ENCODE measurements at places on chromosomes 7 and 10.

GRCh38 chr7:88346357-88346756 is 39.7 kb upstream of the STEAP4 start:
- DNase-seq, result no peak

- DNase-seq, result peak; percentile 56
Observed at GRCh38 chr10:77925795-77926565, 575 bp downstream of the DLG5 start.

DNA sequence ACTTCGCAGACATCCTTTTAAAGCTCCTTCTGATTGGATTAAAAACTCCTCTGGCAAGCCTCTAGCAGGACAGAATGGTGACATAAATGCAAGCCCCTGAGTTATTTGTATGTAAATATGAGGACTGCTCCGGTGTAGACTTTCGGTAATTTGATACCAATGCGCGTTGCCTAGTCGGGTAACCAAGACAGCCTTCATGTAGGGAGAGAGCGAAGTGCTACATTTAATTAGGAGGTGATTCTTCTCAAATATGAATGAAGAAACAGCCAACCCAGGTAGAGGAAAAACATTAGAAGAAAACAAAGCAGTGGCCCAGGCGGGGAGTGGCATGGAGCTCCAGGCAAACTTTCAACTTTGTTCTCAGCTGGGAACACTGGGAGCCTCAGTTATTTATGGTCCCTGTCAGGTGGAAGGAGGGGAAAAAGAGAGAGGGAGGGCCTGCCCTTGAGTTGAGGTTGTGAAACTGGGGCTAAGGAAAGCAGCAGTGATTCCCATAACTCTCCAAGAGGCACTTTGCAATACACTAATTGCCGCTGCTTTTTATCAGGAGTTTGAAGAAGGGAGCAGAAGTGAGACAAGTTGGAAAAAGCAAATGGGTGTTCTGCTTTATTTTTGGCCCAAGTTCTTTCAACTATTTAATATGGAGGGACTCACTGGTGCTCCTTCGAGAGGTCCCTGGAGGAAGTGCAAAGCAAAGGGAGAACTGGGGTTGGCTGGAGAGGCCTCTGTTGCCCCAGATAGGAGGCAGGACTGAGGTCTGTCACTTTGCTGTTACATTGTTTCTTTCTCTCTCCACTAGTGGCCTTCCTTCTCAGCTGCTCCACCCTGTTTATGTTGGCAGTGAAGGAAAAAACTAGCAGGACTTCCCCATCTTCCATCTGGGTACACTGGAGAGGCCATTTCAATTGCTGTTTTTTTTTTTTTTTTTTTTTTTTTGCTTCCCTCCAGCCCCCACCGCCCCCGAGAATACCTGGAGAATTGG is 234.6 kb upstream of the CCDC6 start:
- peak; percentile 81 for DNase-seq

DNA sequence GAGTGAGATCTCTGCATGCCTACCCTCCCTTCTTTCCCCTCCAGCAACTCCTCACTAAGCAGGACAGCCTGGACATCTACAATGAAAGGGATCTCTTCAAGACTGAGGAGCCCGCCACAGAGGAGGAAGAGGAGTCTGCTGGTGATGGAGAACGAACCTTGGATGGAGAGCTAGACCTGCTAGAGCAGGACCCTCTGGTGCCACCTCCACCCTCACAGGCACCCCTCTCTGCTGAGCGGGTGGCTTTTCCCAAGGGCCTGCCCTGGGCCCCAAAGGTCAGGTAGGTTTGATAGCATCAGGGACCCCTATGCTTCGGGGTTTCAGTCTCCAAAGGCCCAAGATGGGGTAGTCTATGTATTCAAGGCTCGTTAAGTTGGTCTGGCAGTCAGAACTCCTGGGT is 23.9 kb downstream of the STRIP2 start:
- DNase-seq, result no peak

- no peak for DNase-seq
Observed at GRCh38 chr10:13700473-13701144, 113.8 kb downstream of the PRPF18 start.

DNA sequence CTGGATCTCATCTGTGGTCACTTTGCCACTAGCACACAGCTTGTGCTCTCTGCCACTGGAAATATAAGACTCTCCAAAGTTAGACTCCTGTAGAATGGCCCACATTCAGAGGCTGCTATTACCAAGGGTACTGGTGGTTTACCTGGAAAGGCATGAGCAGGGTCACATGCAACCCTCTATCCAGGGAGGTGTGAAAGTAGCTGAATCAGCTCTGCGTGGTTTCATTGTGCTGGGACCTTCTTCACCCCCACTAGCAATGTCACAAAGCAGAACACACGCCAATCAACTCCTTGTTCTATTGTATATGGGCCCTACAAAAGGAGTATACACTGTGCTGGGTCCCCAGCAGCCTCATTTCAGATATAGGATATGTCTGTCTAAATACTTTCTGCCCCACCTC is 353.6 kb upstream of the AUTS2 start:
- no peak for DNase-seq

- no peak for DNase-seq
Observed at GRCh38 chr7:94237417-94237816, 157.3 kb upstream of the COL1A2 start.

GRCh38 chr10:19840776-19841175 is 24.5 kb downstream of the PLXDC2 start:
- DNase-seq, result no peak

- DNase-seq, result peak; percentile 76
Observed at GRCh38 chr10:30359373-30360206, 10.5 kb upstream of the MTPAP start.

- DNase-seq, result no peak
Observed at GRCh38 chr10:123746061-123746460, 79.9 kb downstream of the GPR26 start.

GRCh38 chr7:155986497-155987160 is 174.4 kb upstream of the SHH start:
- DNase-seq, result no peak

- DNase-seq, result no peak
Observed at GRCh38 chr7:128361411-128362379, at the start of gene PRRT4. PRRT4 (minus strand) TSS chr7:128361690.

- DNase-seq, result no peak
Observed at GRCh38 chr7:130141161-130141883, 63.9 kb downstream of the TMEM209 start.

- DNase-seq, result no peak
Observed at GRCh38 chr10:71052076-71052660, 160.2 kb upstream of the UNC5B start.

- DNase-seq, result no peak
Observed at GRCh38 chr10:20984662-20985061, 87.6 kb upstream of the NEBL start.

DNA sequence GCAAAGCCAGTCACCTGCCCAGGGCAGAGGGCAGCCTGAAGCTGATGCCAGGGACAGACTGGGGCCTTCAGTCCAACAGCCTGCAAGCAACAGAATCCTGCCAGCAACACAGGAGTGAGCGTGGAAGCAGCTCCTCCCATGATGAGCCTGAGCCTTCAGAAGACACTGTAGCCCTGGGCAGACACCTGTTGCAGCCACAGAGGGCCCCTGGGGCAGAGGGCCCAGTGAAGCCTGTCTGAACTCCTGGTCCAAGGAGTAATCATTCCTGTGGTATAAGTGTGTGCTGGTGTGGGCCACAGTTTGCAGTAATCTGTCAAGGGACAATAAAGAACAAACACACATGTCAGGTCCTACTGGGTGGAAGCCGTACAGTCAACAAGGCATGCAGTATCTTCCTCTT is 2.9 kb upstream of the PFKP start:
- DNase-seq, result no peak

DNA sequence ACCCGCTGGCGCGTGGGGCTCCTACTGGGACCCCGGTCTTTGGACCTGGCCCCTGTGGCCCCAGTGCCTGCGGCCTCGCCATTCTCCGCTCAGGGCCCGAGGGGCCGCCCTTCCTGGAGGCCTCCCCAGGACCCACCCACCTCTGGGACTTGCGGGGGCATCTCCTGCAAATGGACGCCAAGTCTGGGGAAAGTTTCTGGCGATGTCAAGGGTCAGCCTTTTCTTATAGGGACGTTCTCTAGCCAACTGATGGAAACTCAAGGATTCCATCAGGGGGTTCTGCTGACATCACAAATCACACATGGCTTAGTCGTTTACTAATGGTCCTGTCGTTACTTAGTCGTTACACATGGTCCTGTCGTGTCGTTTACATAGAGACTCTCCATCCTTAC is 57.7 kb upstream of the RHOBTB1 start:
- DNase-seq, result no peak

DNA sequence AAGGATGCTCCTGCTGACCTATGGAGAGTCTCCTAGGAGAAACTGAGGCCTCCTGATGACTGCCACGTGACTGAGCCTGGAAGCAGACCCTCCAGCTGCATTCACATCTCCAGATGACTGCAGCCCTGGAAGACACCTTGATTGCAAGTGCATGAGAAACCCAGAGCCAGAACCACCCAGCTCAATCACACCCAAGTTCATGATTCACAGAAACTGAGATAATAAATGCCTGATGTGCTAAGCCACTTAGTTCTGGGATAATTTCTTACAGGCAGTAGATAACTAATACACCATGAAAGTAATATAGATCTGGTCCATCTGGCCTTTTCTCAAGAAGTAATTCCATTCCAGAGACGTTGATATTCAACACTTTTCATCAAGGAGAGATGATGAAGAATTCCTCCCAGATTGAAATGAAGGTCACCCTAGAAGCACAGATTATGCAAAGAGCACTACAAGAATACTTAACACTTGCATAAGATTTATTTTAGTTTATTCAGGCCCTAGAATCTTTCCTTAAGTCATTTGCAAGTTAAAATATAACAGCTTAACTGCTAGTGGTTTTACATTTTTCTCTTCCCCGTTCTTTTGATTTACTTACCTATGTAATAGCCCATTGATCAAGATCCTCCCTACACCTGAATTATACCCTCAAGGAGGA is 208.2 kb upstream of the INHBA start:
- DNase-seq, result peak; percentile 81

DNA sequence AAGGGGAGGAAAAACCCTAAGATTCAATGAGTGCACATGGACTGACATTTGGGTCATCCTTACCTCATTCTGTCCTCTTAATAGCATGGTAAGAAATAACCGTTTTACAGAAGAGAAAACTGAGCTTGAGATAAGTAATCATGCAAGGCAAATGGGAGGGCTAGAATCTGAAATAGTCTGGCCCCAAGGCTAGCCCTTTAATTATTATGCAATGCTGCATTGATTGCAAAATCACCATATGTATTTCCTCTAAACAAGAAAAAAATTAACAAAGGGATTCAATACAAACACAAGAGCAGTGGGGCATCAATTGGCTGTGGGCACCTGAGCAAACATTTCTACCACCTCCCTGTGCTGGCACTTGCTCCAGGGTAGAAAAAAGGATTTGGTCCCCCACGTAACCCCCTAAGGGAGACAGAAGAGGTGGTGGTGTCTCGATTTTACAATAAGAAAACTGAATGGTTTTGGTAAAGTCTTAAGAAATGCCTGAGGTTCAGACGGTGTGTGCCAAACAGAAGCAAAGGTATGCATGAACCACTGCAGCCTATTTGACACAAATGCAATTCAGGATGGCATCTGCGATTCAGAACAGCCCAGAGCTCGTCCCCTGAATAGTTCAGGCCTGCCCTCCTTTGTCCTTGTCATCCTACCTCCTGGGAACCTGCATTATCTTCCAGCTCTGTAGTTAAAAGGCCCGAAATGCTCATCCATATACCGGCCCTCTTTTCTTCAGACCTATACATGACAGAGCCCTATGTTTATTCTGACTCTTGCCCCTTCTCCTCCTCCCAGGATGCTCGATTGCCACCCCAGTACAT is 23.6 kb downstream of the PIP4K2A start:
- DNase-seq, result no peak

GRCh38 chr7:157574120-157574825 is 237.5 kb downstream of the DNAJB6 start:
- DNase-seq, result peak; percentile 38

GRCh38 chr7:20624666-20625385 is 9.4 kb downstream of the ABCB5 start:
- peak; percentile 83 for DNase-seq

DNA sequence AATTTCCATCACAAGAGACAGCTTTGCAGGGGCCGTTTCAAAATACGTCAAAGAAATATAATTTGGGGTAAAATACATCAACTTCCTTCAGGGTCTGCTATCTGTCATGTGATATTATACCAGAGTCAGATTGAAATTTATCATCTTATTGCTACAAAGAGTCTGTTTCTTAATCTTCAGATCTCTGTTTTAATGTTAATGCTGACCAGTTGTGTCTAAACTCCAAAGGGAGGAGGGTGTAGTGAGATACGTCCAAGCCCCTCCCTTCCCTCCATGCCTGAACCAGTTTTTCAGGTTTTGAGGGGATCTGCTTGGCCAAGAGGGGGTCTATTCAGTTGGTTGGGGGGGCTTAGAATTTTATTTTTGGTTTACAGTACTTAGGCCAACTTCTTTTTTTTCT is 891.6 kb downstream of the GRM8 start:
- DNase-seq, result no peak

- DNase-seq, result no peak
Observed at GRCh38 chr7:80935991-80936780, 17.3 kb upstream of the SEMA3C start.

DNA sequence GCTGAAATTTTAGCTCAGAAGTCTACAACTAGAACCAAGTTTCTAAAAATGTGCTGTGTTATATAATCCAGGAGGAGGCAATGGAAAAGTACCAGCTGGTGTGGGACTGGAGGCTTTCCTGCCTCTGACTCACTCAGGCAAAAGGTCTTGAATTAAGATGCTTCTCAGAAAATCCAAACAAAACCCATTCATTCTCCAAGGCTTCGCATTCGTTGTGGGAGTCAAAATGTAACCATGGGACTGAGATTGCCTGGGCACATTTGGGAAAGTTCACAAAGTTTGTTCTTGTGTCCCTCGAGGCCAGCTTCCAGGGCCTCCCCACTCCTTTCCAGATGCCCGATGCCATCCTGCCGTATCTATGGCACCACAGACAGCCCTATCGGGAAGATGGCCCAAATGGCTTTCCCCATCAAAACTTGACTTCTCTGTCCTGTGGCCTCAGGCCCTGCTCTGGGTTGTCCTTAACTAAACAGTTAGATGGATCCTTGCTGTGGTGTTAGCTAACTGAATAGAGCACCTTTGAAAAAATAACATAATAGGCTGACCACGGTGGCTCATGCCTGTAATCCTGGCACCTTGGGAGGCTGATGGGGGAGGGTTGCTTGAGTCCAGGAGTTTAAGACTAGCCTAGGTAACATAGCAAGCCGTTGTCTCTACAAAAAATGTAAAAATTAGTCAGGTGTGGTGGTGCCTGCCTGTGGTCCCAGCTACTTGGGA is 180.5 kb downstream of the PFKFB3 start:
- no peak for DNase-seq

GRCh38 chr10:12543589-12543988 is 194.2 kb downstream of the CAMK1D start:
- DNase-seq, result no peak

DNA sequence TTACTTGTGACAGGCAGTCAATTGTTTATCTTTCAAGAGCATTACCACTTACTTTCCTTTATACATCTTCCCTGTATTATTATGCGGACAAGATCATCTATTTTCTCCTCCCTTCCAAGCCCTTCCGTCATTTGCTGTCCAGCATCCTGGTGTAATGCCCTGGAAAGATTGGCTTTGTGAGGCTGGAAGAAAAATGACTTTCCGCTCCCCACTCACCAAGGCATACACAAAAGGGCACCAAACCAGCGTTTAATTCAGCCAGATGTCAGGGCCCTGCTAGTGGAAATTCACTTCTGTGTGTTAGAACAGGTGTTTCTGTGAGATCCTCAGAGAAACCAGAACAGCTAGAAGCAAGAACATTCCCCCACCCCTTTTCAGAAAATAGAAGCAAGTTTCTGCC is 128.1 kb upstream of the NANOS1 start:
- no peak for DNase-seq

- DNase-seq, result no peak
Observed at GRCh38 chr7:132441935-132442334, 134.3 kb downstream of the PLXNA4 start.
